Activated CD4-positive, alpha-beta T cell treated with anti-CD3 and anti-CD28 coated beads, Interleukin-2, amount 10 ng/mL, durations not matched to agents 7 days and 5 days (primary cell): ENCODE measurements at places on chromosomes 2 and 18. TPM values are rescaled to one million over a fixed set of nuclear protein-coding genes. Genes with fewer than 3 reads are reported as not detected.

DNA sequence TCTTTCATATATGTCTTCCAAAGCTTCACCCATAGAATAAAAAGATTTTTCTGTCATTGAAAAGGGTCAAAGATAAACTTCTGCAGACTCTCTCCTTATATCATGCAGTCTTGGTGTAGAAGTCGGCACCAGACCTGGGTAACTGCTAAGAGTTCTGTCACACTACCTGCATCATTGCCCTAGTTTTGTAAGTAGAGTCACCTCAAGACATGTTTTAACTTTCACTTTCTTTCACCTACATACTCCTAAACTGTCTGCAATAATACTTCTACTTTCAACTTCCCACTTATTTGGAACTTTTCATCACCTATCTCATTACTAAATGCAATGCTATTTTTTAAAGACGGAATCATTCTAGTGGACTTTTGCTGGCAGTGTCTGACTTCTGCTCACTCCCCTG is 475.6 kb upstream of the VRK2 start:
- no peaks in the 10 kb centered on the region for H3K4me1 ChIP-seq
- no peaks in the 10 kb centered on the region for H3K36me3 ChIP-seq
- H3K27me3 ChIP-seq = no peaks in the 10 kb centered on the region
- DNase-seq = no peak
- no peak overlapping the region for H3K4me3 ChIP-seq

DNA sequence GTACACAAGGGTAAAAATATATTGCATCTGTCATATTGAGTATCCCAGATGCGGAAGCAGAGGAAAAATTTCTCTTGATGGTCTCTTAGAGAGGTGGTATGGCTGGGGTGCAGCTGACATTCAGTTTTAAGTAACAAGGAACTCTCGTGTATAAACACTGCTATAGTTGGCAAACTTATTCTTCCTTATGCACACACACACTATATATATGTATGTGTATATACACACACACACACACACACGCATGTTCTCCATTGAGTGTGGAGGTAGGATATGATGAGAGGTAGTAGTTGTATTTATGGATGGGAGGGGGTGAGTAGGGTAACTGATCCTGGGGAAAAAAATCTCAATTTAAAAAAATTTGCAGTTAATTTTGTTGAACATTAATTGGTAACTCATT is 10.6 kb downstream of the PHLPP1 start:
- H3K27ac ChIP-seq = no peak overlapping the region
- no peaks in the 10 kb centered on the region for H3K4me1 ChIP-seq
- no peaks in the 10 kb centered on the region for H3K36me3 ChIP-seq
- no peak overlapping the region for H3K4me3 ChIP-seq
- H3K27me3 ChIP-seq = peaks cover 3% of the 10 kb centered on the region

DNA sequence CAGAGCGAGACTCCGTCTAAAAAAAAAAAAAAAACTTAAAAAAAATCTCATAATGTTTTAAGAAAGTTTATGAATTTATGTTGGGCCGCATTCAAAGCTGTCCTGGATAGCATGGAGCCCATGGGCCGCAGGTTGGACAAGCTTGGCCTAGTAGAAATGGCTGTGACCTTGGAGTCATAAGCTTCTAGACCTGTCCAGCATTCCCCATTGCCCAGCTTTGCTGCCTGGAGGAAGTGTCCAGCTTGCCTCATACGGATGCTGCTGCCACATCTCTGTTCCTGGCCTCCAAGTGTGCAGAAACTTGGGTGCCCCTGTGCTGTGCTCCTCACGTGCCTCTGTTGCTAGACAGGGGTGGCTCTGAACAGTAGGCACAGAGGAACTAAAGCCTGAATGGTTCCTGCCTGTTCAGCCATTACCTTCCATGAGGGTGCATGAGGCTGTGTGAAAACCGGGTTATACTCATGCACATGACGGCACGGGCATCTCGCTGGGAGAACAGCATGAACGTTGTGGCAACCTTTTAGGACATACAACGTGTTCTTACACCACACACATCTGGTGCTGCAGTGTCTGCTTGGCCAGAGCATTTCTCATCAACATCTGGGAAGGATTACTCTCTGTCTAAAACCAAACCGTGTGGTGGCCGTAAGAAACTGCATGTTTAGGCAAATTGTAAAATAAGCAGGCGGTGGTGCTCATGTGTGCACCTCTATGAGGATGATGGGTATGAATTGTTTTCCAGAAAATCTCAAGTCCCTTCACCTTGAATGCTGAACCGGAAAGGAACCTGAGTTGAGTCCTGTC is 38.2 kb downstream of the FHOD3 start:
- no peak for DNase-seq
- no peak overlapping the region for H3K4me3 ChIP-seq
- peaks cover 3% of the 10 kb centered on the region for H3K27me3 ChIP-seq
- H3K27ac ChIP-seq = no peak overlapping the region

- no peak for DNase-seq
- H3K36me3 ChIP-seq = no peaks in the 10 kb centered on the region
- no peak overlapping the region for H3K27ac ChIP-seq
- H3K4me3 ChIP-seq = no peak overlapping the region
Measured at GRCh38 chr2:109280804-109281203, 151.8 kb downstream of the SH3RF3 start.

- H3K4me3 ChIP-seq = no peak overlapping the region
- no peak overlapping the region for H3K27ac ChIP-seq
- DNase-seq = no peak
- H3K27me3 ChIP-seq = peaks cover 62% of the 10 kb centered on the region
- H3K4me1 ChIP-seq = peaks cover 11% of the 10 kb centered on the region
- H3K36me3 ChIP-seq = no peaks in the 10 kb centered on the region
Measured at GRCh38 chr2:206255003-206255402, 19.5 kb upstream of the ZDBF2 start.

DNA sequence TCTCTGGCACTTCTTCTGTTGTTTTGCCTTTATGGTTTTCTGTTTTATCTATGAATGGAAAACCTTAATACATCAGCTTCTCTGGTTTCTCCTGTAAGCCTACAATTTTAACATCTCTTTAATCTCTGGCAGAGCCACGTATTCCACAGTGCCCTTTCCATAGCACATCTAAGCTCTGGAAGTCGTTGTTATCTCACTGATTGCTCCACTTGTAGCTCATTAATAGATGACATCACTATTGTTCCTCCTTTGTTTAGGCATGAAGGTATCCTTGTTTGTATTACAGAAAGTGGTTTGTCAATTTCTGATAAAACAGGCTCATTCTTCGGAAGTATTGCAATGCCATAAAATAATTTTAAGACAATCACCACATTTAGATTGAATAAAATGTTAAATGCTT is 185.2 kb downstream of the ZNF804A start:
- H3K27me3 ChIP-seq = no peaks in the 10 kb centered on the region
- DNase-seq = no peak
- no peaks in the 10 kb centered on the region for H3K36me3 ChIP-seq
- no peak overlapping the region for H3K27ac ChIP-seq

GRCh38 chr2:201164166-201164565 is 18.8 kb upstream of the CASP10 start:
- H3K4me1 ChIP-seq = no peaks in the 10 kb centered on the region
- H3K4me3 ChIP-seq = no peak overlapping the region

GRCh38 chr2:169509955-169510354 is 453 bp downstream of the KLHL41 start:
- no peak overlapping the region for H3K27ac ChIP-seq

GRCh38 chr18:8747440-8747937 is 42.1 kb downstream of the MTCL1 start:
- H3K27ac ChIP-seq = no peak overlapping the region
- peaks cover 19% of the 10 kb centered on the region for H3K36me3 ChIP-seq
- H3K4me1 ChIP-seq = peaks cover 71% of the 10 kb centered on the region
- DNase-seq = no peak

DNA sequence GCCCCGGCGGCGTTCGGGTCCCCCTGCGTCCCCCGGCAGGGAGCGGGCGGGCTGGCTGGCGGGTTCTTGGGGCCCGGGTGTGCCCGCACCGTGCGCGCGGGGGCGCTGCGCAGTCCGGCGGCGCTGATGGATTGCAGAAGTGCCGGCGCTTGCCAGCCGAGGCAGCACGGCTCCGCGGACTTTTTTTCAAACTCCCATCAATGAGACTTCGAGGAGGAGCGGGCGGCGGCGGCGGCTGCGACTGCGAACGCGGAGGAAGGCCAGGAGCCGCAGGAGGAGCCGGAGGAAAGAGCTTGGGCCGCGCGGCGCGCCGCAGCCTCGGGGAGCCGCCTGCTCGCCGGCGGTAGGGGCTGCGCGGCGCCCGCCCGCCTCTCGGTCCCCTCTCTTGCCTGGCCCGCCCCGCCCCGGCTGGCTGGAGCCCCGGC is at the start of gene GLI2:
Gene GLI2 (plus strand): TSS at position 123 of the 425 bp plus-strand sequence. CDS start 61,453 bp downstream, outside the sequence.
- H3K36me3 ChIP-seq = no peaks in the 10 kb centered on the region
- H3K27ac ChIP-seq = no peak within 1 kb of the TSS
- DNase-seq = peak; percentile 43
- H3K4me1 ChIP-seq = peaks cover 20% of the 10 kb centered on the region
- no peak within 1 kb of the TSS for H3K4me3 ChIP-seq

DNA sequence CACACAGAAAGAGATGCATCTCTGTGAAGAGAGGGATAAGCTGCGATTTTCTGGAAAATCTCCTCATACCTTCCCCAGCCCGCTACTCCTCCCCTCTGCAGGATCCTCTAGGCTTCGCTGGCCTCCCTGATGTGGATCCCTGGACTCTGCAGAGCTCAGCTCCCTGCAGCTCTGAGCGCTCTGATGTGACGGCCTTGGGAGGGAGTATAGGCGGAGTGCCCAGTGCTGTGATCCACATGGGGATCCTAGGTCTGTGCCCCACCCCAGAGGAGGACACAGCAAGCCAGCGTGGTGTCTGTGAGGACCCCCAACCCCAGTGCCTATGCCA is 111.0 kb downstream of the GYPC start:
- H3K4me3 ChIP-seq = no peak overlapping the region
- peaks cover 62% of the 10 kb centered on the region for H3K4me1 ChIP-seq
- no peak for DNase-seq
- H3K36me3 ChIP-seq = peaks cover 13% of the 10 kb centered on the region
- peaks cover 18% of the 10 kb centered on the region for H3K27me3 ChIP-seq

GRCh38 chr2:116680256-116680936 is 1134.1 kb upstream of the DDX18 start:
- no peaks in the 10 kb centered on the region for H3K27me3 ChIP-seq
- no peak overlapping the region for H3K4me3 ChIP-seq
- H3K36me3 ChIP-seq = no peaks in the 10 kb centered on the region
- DNase-seq = no peak

DNA sequence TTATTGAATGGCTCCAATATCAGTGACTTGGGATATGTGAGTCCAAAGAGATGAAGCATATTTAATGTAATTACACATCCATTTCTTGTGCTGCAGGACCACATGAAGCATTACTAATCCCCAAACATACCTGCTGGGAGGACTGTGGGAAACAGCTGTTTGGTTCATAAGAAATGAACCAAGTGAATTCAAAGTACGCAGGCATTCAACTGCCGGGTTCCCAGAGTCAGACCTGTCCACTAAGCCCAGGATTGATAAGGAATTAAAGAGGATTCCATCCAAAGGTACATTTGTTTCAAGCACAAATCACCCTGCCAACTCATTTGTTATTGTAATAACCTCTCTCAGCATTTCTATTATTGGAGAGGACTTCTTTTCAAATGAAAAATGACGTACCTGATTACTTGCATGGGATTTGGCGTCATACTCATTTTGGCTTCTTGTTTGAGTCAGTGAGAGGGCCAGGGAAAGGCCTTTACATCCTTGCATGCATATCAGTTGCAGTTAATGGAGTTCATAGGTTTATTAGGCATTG is 230.7 kb downstream of the TXNL1 start:
- DNase-seq = no peak
- H3K4me1 ChIP-seq = no peaks in the 10 kb centered on the region
- H3K4me3 ChIP-seq = no peak overlapping the region
- no peaks in the 10 kb centered on the region for H3K36me3 ChIP-seq
- H3K27ac ChIP-seq = no peak overlapping the region

GRCh38 chr2:231263118-231263831 is 64.8 kb downstream of the ARMC9 start:
- no peak for DNase-seq
- no peak overlapping the region for H3K4me3 ChIP-seq
- H3K27ac ChIP-seq = no peak overlapping the region
- H3K27me3 ChIP-seq = peaks cover 12% of the 10 kb centered on the region

GRCh38 chr18:45889419-45890064 is 64.1 kb downstream of the SIGLEC15 start:
- H3K36me3 ChIP-seq = peaks cover 24% of the 10 kb centered on the region
- DNase-seq = no peak
- no peaks in the 10 kb centered on the region for H3K27me3 ChIP-seq
- H3K4me3 ChIP-seq = no peak overlapping the region

DNA sequence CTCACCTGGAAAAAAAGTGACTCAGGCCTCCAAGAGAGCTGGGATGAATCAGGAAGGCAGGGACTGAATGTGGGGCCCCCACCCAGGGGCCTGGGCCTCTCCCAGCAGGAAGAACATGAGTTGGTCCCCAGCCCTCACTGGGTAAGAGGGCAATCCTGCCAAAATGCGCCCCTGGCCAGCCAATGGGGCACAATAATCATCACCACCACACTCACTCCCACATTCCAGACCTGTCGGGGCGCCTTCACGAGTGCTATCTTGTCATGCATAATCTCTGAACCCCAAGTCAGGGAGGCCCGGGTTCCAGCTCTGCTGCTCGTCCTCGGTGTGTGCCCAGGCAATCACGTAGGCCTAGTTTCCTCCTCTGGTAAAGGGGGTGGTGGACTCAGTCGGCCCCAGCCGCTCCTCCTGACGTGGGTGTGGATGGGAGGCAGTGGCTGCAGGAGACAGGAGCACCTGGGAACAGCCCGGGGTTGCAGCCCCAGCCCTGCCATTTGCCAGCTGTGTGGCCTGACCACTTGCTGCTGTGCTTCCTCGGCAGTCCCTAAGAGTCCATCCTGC is 115.1 kb downstream of the CYP26B1 start:
- H3K36me3 ChIP-seq = no peaks in the 10 kb centered on the region
- H3K4me1 ChIP-seq = no peaks in the 10 kb centered on the region
- DNase-seq = no peak

- DNase-seq = no peak
- H3K27ac ChIP-seq = no peak overlapping the region
- H3K4me1 ChIP-seq = no peaks in the 10 kb centered on the region
- H3K36me3 ChIP-seq = no peaks in the 10 kb centered on the region
Measured at GRCh38 chr18:23798249-23798648, 109.0 kb downstream of the LAMA3 start.

GRCh38 chr2:128325611-128326181 is 7.0 kb upstream of the HS6ST1 start:
- no peaks in the 10 kb centered on the region for H3K27me3 ChIP-seq
- no peak overlapping the region for H3K4me3 ChIP-seq
- H3K36me3 ChIP-seq = no peaks in the 10 kb centered on the region
- peak; percentile 3 for DNase-seq

- no peak for DNase-seq
- H3K4me3 ChIP-seq = no peak overlapping the region
- no peaks in the 10 kb centered on the region for H3K4me1 ChIP-seq
- no peak overlapping the region for H3K27ac ChIP-seq
Measured at GRCh38 chr2:194700116-194700515, 956.9 kb upstream of the SLC39A10 start.

- DNase-seq = peak; percentile 51
- no peak within 1 kb of the TSS for H3K27ac ChIP-seq
- peaks cover 1% of the 10 kb centered on the region for H3K4me1 ChIP-seq
- H3K36me3 ChIP-seq = no peaks in the 10 kb centered on the region
- H3K4me3 ChIP-seq = peak within 1 kb of the TSS; percentile 41
Measured at GRCh38 chr18:7566567-7567473, at the start of gene PTPRM. Gene PTPRM, plus strand, starts transcription at chr18:7567316. Its CDS starts 503 bp downstream, at chr18:7567819.

The HRH4 gene
- 0.21 TPM for total RNA-seq

The LRRC30 gene
- total RNA-seq = not detected

The RABL2A gene
- total RNA-seq = 15.3 TPM

The ABI2 gene
- total RNA-seq = 24.2 TPM

The ALPI gene
- not detected for total RNA-seq

The GULP1 gene
- not detected for total RNA-seq

The SERPINB13 gene
- total RNA-seq = not detected

The PARD6G gene
- total RNA-seq = 0.22 TPM

The IL18R1 gene
- total RNA-seq = 19.2 TPM

The LRP1B gene
- total RNA-seq = not detected

The PID1 gene
- not detected for total RNA-seq
